ENCODE measurements at places on chromosomes 12 and 14.

DNA sequence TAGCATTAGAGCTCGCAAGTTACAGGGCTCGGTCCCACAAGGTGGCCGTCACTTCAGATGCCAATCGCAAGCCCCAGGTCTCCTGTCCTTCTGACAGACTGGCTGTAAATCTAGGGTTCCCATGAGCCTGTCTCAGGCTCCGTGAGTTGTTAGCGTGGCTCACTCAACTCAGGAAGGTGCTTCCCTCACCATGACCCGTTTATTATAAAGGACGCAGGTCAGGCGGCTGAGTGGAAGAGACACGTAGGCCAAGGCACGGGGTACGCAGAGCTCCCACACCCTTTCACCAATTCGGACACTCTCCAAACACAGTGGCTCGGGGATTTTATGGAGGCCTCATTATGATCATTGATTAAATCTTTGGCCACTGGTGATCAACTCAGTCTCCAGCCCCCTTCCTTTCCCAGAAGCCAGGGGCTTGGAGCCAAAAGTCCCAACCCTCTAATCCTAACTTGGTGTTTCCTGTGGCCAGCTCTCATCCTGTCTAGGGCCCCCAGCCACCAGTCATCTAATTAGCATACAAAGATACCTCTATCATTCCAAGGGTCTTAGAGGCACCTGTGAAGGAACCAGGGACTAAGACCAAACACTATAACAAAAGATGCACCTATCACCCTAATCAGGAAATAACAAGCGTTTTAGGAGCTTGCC, 25.8 kb upstream of the LRTM2 start:
- DNase-seq: no peak

DNA sequence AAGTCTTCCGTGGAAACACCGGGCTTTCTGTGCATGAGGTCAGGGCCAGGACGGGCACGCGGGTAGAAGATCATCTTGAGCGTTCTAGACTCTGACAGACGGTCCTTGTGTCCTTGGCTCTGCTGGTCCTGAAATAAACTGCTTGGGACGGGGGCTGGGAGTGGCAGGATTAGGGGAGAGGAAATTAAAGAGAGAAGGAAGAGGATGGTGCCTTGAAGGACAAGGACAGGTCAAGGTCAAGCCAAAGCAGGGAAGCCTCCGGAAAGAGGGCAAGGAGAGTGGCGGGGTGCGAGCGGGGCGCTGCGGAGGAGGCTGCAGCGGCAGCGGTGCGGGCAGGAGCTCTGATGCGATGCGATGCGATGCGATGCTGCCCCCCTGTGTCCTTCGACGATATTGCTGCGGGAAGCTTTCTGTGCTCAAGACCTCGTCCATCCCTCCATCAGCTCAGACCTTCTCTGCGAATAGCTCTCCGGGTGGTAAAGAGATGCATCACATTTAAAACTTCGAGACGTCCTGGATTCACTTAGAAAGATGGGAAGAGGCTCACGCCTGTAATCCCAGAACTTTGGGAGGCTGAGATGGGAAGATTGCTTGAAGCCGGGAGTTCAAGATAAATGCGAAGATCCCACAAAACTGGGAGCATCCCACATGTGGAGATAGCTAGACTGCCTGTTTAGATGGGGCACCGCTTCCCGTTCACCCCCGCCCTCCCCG, 110.1 kb upstream of the TMEM132D start:
- DNase-seq: no peak

DNA sequence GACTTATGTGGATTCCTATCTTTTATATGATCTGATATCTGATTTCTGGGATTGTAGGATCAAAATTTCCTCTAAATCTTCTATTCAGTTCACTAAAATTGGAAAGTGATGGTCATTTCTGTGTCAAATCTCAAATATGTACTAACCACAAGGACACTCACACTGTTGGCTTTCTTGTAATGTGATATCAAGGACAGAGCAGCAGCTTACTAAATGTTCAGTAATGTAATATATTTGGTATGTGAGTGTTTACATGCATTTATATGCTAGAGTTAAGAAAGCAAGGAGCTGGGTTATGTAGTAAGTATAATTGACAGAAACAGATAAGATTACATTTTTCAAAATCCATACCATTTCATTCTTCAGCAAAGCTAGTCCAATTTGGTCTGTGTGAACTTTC, 16.5 kb downstream of the PUS7L start:
- DNase-seq: no peak

- peak; percentile 83 for DNase-seq
These were observed 2.8 kb upstream of the RNASE4 start for GRCh38 chr14:20681348-20682126.

- no peak for DNase-seq
These were observed 49.1 kb downstream of the BTG1 start for GRCh38 chr12:92096346-92097136.

DNA sequence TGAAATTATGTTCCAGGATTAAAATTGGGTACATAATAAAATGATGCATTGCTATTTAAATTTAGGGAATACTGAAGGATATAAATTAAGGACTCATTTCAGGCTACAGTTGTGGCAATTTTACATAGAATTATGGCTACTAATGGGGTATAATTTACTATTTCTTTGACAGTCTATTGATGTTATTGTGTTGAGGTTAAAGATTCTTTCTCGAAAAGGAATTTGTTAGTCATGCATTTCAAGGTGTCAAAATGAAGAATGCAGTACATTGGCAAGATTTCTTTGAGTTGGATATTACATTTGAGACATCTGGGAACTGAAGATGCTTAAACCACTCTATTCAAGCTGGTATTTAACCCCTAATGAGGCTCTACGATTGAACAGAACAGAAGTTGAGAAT, 28.3 kb downstream of the SLC5A8 start:
- DNase-seq: no peak

DNA sequence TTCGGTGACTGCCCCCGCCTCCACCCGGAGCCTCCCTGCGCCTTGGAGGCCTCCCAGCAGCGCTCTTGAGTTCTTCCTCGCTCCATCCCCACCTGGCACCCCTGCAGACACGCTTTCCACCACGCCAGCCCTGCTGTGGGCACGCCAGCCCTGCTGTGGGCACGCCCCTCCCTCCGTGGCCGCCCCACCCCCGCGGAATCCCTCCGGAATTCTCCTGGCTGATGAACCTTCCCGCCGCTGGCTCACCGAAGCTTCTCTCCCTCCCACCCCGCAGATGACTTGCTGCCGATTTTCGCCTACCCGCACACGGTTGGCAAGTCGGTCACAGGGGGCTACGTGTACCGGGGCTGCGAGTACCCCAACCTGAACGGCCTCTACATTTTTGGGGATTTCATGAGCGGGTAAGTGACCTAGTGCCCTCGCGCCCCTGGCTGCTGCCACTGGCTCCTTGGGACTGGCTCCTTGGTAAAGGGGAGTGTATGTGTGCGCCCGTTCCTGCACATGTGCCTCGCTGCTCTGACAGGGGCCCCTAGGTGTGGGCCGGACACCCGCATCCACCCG, 15.2 kb downstream of the HHIPL1 start:
- no peak for DNase-seq

GRCh38 chr12:40031965-40032364, 73.9 kb downstream of the SLC2A13 start:
- DNase-seq: no peak

- no peak for DNase-seq
These were observed 83.8 kb downstream of the NRXN3 start for GRCh38 chr14:78253986-78254385.

DNA sequence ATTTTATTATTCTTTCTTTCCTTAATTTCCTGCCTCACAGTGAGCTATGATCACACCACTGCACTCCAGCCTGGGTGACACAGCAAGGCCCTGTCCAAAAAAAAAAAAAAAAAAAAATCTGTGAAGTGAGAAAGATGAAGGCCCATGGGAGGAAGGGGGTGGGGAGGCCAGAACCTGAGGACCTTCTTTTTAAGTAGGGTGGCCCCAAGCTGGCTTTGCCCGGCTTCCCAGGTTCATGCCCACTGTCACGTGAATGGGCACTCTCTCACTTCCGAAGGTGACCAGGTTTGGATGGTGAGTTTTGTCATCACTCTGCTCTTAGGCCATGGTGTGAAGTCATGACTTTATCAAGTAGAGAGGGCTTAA, 82.3 kb downstream of the TNFAIP2 start:
- DNase-seq: no peak

DNA sequence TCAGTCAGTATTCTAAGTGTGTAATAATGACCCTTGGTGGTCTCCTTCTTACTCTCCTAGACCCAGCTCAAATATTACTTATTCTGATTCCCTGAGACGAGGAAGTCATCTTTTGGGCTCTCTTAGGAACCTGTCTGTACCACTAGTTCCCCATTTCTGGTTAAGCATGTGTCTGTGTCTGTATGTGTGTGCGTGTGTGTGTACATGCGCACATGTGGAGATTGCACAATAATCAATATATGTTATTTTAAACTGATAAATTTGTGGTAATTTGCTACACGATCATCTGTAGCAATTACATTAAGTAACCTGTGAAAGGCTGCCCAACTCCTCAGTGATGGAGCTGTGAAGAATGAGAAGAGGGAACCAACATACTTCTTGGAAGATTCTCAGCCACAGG, 132.2 kb downstream of the ASCL4 start:
- DNase-seq: no peak

- DNase-seq: no peak
These were observed 398.4 kb upstream of the NOVA1 start for GRCh38 chr14:26996246-26996645.

DNA sequence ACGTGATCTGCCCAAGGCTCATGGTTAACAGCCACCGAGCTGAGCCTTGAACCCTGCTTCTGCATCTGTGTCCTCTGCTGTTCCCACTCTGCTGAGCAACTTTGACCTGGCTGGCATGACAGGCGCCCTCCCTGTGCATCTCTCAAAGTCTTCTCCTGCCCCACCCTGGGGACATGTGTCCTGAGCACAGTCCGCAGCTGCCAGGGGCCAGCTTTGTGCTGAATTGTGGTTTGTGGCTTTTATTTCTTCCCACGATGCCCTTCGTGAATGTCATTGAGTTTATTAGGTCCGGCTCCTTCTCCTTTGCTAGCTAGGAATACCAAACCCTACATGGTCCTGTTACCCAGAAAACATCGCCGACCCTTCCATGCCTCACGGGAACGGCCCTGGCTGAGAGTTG, 161.0 kb downstream of the TSPAN9 start:
- no peak for DNase-seq

GRCh38 chr12:62738616-62739015, 196.3 kb downstream of the PPM1H start:
- no peak for DNase-seq

GRCh38 chr12:103441437-103442181, 54.2 kb downstream of the C12orf42 start:
- no peak for DNase-seq

DNA sequence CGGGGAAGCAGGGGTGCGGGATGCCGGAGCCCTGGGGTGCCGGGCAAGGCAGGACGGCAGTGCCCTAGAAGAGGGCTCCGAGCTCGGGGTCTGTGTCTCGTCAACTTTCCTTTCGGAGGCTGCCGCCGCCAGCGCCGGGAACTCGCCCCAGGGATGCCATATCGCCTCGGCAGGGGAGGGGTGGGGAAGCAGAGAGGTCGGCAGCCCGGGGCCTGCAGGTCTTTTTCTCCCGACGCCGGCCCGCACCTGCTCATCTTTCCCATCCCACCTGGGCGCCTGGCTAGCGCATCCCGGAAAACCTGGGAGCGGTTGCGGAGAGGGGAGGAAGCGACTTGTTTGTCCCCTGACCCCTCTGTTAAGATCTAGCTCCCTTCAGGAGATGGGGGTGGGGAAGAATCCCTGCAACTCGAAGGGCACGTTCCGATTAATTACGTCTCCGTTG, 547 bp downstream of the CNTN1 start:
- no peak for DNase-seq

DNA sequence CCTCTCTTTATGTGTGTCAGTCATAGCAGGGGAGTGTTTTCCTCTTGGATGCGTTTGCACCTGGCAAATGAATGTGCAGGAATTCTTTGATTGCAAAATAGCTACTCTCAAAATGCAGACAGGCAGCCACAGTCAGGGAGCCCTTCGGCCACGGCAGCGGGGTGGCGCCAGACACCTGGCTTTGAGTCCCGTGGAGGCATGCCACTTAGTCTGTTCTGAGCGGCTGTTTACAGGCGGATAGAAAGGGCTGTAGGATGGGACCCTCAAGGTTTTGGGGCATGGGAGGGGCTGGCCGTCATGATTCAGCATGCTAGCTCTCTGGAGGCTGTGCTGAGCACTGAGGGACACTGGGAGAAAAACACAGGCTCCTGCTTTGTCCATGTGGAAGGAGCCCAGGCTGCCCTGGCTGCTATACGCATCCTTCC, 117.1 kb downstream of the SLC25A47 start:
- peak; percentile 21 for DNase-seq

DNA sequence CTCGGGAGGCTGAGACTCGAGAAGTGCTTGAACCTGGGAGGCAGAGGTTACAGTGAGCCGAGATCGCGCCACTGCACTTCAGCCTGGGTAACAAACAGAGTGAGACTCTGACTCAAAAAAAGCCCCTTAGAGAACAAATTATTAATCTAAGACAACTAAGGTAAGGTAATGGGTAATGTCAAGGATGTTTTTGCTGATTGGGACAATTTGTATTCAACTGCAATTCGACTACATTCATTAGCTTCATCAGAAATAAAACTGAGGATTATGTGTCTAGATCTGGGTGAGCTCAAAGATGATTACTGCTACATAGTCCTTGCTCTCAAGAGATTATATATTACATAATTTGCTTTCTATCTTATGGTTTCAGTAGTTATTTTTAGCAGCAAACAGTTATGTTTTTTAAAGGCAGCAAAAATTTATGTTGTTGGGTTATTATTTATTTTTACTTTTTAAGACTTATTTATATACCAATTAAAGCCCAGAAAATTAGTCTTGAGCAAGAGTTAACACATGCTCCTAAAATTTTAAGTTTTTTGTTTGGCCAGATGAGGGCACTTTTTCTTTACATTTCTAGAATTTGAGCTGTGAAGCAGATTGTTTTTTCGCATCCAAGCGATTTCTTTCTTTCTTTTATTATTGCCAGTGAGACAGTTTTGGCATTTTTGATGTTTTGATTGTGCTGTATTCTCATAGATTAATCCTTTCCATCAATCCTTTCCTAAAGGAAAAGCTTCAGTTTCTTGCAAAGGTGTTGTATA, 52.3 kb downstream of the PLEKHA5 start:
- no peak for DNase-seq

GRCh38 chr12:125201940-125202339, 136.7 kb downstream of the AACS start:
- no peak for DNase-seq

DNA sequence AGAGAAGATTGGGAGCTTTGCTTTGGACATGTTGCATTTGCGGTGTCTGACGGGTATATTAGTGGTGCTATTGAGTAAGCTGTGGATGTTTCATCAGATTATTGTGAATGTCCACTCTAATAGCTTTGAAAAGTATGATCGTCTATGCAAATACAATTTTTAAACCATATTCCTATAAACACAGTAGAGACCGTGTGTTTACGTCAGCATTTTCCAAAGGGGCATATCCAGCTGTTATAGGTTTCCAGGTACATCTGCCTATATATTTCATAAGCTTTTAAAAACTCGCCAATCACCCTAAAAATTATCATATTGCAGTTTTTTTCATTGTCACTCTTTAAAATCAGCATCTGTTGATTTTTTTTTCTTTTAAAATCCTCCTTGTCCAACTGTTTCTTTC, 91.7 kb downstream of the NKX2-1 start:
- DNase-seq: no peak

- no peak for DNase-seq
These were observed 52.4 kb upstream of the SCN8A start for GRCh38 chr12:51538599-51538998.

All from T follicular helper cell (primary cell).